GM04503 (cell line): ENCODE measurements at places on chromosomes 13 and 19.

DNA sequence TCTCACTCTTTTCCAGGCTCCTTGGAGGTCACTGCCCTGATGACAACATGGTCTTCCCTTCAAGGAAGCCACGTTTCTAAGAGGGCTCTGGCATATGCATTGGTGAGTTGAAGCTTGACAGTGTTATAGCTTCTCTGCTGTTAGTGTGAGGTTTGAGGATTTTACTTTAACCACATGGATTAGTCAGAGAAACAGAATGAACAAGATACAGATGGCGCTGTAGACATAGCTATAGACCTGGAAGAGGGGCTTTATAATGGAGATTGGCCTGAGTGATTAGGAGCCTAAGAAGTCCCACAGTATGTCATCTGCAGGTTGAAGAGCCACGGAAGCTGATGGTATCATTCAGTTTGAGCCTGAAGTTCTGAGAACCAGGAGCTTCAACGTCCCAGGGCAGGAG lies 18.4 kb upstream of the URI1 start:
- no peak for DNase-seq

DNA sequence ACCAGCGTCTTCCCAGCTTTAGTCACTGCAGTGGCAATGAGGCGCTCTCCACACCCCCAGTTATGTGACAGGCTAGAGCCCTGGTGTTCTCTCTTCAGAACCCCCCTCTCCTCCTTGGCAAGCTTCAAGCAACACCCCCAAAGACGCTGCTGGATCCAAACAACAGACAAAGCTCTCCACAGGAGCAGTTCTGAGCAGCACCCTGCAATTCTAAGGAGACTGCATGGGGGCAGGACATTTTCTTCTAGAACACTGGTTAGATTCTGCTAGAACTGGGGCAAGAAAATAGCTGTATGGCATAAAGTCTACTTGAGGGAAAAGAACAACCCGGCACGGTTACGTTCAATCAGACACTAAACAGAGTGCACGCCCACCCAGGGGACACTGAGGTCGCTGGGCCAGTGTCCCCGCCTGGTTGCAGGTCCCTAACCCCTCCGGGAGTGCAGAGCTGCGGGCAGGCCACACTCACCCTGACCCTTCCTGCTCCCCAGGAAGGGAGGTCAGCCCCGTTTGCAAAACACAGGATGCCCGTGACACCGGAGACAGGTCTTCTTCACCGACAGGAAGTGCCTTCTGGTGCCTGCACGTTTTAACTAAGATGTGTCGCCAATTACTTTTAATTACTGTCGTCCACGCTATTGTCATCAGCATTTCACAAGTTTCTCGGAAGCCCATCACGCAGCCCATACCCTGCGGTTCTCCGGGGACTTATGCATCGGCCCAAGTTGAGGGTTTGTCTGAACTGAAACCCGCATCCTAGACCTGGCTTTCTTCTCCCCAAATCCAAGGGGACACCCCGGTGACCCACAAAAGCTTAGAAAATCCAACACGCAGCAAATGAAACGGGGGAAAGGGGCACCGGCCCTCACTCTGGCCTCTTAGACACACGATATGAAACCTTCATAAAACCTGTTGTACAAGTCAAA lies 943 bp downstream of the GJB6 start:
- DNase-seq = no peak

DNA sequence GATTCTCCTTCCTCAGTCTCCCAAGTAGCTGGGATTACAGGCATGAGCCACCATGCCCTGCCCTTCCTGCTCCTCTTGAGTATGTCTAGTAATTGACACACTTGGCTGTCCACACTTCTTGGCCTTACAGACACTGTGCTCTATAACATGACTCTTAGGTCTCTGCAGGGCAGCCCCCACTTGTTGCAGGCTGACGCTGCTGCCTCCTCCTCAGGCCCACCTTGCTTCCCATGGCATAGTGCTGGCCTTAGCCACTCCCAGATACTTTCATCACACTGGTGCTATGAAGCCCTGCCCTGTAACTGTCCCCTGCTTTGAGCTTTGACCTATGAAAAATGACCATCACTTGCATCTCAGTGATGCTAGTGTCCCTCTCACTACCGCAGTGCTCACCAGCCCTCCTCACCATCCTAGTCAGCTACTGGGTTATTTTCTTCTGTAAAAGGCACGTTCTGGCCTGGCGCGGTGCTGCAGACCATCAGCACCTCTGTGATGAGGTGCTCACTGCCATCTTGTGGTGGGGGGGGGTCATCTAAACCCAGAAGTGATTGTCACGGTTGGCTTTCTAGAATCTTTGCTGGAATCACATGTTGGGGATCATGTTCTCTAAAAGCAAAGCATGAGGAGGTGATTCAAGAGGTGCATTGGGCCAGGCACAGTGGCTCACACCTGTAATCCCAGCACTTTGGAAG lies 9.8 kb downstream of the ERICH4 start:
- no peak for DNase-seq

- DNase-seq = peak; percentile 90
Observed at GRCh38 chr13:33204130-33204927, 81.2 kb downstream of the STARD13 start.

DNA sequence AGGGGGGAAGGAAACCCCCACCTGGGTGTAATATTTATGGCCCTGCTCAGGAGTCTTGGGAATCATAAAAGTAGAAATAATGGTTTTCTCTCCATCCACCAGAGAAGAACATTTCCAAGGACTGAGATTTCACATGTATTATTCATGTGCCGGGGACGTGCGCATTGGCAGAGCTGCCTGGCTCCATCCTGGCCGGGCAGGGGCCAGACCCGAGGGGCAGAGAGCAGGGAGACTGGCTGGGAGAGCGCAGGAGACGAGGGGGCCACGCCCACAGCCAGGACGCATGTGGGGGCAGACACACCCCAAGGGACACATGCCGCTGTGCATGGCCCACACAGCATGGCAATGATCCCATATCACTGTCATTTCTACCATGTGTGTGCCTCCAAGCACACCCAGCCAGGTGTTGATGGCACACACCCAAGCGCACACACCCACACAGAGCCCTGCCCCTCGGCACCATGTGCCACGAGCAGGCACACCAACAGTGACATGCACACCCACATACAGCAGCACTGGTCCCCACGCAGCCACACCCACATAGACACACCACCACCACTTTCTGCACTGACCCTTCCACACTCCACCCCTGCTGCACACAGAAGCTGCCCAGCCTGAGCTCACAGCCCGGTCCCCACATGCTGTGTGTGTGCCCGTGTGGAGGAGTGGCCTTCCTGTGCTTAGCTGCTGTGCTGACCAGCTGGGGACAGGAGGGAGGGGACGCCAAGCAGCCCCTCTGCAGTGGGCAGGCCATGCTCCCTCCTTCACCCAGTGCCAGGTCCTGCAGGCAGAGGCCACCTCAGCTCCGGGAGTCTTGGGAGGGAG lies 39.3 kb downstream of the CEBPG start:
- no peak for DNase-seq

DNA sequence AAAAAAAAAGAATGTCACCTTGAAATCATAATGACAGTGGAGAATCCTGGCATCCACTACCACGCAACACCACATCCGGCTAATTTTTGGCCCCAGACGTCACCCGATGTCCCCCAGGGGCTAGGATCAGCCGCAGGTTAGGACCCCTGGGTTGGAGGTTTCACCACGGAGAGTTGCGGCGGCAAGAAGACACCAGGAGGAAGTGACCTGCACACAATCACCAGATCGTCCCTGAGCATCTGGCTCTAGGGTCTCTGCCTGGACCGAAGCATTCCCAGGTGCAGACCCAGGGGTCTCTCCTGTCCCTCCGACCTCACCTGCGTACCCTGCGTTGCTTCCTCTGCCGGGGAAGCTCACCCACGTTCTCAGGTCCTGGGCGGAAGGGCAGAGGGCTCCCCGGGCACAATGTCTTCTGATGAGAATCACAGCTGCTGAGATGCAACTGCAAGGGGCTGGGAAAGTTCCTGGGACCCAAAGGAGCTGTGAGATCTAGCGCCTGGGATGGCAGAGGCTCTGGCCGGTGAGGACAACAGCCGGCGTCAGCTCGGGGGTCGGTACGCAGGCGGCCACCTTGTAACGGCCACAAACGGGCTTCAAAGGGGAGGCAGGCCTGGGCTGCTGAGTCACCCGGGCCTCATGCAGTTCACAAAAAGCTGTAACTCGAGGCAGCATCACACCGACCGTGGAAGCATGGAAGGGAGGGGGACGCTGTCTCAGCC lies 111.2 kb downstream of the GADD45B start:
- no peak for DNase-seq

- peak; percentile 16 for DNase-seq
Observed at GRCh38 chr13:19957320-19958154, 990 bp upstream of the ZMYM2 start.

DNA sequence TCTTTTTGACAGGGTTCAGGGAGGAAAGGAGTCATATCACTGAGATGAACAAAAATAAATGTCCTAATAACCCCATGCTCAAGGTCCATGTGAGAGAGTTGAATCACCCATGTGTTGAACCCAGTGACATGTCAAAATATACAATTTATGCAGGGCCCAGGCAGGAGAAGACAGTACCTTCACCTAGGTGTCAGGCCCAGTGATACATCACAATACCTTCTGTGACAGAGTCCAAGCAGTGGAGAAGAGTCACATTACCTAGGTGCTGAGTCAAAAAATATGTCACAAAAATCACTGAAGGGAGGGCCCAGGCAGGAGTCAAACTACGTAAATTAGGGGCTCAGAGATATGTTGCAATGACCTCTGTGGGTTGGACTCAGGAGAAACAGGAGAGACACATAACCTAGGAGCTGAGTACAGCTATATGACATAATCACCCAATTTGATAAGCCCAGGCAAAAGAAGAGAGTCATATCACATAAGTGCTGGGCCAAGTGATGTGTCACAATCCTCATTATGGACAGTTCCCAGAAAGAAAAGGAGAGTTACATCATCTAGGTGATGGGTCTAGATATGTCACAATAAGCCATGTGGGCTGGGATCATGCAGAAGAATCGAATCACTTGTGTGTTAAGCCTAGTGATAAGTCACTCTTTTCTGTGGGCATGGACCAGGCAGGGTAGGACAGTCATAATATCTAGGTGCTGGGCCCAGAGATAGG lies 13.8 kb upstream of the ZNF724 start:
- DNase-seq = no peak

GRCh38 chr19:50008532-50008931 lies 16.6 kb downstream of the VRK3 start:
- no peak for DNase-seq
